ENCODE measurements at places on chromosomes 1 and 21.

GRCh38 chr1:184383772-184384323, 3.0 kb upstream of the C1orf21 start:
- DNase-seq, result no peak

DNA sequence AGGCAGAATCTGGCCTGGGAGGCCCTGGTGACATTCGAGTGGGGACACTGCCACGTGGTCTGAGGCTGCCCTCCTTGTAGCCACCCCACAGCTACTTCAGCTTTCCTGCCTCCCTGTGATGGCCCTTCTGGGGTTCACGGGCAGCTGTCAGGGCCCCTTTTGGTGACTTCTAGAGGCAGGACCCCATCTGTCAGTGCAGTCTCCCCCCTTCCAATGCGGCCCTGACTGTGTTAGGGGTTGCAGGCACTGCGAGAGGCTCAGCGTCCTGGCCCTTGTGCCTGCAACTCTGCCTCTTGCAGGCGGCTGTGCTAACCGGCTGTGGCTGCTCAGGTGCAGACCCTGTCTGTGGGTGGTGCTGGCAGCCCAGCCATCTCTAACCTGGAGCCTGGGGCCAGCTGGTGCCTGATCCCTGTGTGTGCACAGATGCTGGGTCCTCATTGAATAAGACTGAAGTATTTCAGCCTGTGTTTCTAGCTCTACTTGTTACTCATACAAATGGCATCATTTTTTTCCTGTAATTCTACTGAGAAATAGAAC, 62.2 kb downstream of the S100B start:
- DNase-seq, result no peak

DNA sequence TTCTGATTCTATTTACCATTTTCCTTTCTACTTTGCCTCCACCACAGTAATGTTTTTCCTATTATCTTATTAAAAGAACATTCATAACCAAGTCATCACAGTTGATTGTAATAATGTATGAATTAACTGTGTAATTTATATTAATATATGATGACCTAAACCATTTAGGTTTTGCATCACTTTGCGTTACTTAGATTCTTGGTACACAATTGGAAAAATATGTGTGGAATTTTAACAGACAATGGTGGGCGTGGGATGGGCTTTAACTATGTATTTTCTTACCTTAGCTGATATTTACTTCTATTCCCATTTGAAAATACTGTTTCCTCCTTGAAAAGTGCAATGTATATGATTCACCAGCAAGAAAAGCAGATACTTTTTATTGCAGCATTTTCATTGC, 3.6 kb downstream of the KRTAP21-3 start:
- peak; percentile 59 for DNase-seq

DNA sequence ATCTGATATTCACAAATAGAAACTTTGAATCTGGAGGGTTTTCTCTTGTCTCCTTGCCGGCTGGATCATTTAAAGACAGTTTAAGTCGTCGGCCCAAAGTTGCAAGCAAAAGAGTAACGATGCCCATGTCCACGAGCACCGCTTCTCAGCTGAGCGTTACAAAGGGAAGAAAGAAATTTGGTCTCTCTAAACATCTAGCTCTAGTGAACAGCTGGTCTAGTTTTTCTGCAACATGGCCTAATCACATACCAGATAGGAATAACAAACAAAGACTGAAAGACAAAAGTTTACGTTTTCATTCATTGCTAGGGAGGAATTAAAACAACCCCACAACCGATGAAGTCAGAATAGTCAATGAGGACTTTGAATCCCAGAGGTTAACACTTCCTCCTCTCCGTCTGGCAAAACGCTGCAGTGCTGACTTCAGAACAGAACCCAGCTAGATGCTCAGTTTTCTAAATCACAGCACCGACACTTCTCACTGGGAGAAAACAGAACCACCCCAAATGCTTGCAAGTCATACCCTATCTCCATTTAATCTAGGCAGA, 69.4 kb downstream of the NTPCR start:
- no peak for DNase-seq

DNA sequence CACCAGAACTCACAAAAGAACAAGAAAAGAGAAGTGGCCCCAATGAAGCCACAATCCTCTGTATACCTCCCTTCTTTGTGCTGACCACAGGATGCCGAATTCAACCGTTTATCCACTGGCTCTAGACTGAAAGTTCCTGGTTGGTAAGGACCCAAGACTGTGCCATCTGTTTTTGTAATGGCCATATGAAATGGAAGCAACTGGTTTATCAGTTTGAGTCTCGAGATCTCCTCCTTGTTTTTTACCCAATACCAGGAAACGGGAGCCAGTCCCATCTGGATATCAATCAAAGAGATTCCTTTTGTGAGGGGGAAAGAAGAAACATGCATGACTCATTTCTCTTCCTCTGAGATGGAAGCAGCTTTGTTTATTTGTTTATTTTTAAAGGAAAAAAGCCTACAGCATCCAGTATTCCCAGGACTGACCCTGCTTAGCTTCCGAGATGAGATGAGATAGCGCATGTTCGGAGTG, 32.4 kb upstream of the ZNF124 start:
- DNase-seq, result no peak

DNA sequence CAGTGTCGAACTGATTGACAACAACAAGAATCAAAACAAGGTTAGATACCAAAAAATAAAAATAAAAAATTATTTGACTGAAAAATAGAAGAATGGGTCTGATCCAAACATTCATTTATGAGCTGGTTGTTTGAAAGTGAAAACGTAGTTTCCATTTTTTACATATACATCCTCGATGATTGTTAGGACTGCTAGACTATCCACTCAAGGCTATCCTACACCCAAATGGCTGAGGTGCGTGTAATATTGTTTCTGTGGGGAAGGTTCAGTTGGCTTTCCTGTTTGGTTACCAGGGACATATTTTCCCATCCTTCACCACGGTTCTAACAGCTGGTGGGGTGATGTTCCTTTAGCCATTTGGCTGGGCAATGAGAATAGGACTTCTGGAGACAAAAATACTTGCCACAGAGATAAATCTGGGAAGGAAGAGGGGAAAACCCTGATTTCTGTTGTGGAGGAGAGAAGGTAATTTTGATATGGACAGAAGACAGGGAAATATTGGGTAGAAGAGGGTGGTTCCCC, 66.3 kb downstream of the MAP3K7CL start:
- no peak for DNase-seq

GRCh38 chr1:23810818-23811540, 10.4 kb upstream of the GALE start:
- peak; percentile 14 for DNase-seq

- DNase-seq, result no peak
Measured at GRCh38 chr1:109184687-109185086, 29.0 kb upstream of the SARS1 start.

DNA sequence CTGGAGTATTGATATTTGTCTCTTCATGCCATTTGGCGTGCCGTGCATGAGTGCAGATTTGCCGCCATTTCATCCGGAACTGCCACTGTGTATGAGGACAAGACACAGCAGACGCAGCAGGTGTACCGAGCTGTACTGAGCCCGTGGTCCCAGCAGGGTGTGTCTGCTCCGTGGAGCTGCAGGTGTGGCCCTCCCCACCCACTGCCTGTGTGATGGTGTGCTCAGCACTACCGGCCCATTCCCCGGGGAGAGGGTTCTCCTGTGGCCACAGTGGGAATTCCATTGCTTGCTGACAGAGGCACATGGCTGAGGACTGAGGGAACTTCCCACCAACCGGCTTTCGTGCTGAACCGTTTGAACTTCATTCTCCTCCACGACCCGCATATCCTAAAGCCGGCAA, 34.3 kb upstream of the COL6A1 start:
- no peak for DNase-seq

- no peak for DNase-seq
Measured at GRCh38 chr1:170513138-170513537, 18.8 kb upstream of the GORAB start.

- DNase-seq, result peak; percentile 87
Measured at GRCh38 chr1:199123615-199124014, 484.8 kb downstream of the PTPRC start.

- no peak for DNase-seq
Measured at GRCh38 chr1:232291681-232292080, 338.3 kb downstream of the SIPA1L2 start.

GRCh38 chr1:234722270-234722704, 112.3 kb upstream of the IRF2BP2 start:
- DNase-seq, result no peak

- DNase-seq, result no peak
Measured at GRCh38 chr1:171664976-171665375, 12.5 kb upstream of the MYOC start.

DNA sequence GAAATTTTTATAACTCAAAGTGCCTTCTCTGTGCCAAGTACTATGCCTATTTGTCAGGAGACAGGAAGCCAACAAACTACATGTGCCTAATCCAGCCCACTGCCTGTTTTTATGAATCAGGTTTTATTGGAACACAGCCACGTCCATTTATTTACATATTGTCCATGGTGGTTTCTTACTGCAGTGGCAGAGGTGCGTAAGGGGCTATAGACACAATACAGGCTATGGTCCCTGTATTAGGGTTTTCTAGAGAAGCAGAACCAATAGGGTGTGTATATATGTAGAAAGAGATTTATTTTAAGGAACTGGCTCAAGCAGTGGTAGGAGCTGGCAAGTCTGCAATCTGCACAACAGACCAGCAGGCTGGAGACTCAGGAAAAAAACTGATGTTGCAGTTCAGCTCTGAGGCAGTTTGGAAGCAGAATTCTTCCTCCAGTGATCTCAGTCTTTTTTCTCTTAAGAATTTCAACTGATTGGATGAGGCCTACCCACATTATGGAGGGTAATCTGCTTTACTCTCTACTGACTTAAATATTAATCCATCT, 15.4 kb downstream of the PPIE start:
- no peak for DNase-seq

DNA sequence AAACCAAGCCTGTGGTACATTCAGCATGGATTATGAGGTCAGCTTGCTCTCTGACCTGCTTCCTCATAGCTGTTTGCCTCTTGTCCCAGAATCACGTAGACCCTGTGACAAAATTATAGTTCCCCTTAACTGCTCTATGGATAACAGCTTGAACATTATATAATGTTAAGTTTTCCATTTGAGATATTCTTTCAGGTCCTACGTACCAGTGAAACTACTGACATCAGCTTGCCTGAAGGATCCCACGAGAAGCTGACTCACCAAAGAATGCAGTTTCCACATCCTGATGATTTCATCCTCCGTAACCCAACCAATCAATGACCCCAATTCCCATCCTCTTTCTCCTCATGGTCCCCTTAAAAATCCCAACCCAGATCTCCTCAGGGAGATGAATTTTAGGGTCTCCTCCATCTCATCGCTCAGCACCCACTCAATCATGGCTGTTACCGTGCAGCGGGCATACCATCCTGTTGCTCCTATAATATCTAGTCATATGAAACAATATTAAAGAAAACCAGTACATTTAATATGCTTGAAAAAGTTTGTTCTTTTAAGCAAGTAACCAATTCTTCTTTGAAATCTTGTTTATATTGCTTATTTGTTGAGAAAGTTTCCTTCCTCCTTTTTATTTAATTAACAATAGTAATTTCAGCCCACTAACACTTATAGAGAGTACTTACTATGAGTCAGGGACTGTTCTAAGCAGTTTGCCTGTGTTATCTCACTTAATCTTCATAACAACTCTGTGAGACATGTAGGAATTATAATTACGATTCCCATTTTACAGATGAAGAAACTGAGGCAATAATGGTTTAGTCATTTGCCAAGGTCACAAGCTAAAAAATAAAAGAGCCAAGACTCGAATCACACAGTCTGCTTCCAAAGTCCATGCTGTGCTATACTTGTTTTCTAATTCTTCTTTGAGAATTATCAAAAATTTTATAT, 27.4 kb downstream of the CHML start:
- DNase-seq, result peak; percentile 88

DNA sequence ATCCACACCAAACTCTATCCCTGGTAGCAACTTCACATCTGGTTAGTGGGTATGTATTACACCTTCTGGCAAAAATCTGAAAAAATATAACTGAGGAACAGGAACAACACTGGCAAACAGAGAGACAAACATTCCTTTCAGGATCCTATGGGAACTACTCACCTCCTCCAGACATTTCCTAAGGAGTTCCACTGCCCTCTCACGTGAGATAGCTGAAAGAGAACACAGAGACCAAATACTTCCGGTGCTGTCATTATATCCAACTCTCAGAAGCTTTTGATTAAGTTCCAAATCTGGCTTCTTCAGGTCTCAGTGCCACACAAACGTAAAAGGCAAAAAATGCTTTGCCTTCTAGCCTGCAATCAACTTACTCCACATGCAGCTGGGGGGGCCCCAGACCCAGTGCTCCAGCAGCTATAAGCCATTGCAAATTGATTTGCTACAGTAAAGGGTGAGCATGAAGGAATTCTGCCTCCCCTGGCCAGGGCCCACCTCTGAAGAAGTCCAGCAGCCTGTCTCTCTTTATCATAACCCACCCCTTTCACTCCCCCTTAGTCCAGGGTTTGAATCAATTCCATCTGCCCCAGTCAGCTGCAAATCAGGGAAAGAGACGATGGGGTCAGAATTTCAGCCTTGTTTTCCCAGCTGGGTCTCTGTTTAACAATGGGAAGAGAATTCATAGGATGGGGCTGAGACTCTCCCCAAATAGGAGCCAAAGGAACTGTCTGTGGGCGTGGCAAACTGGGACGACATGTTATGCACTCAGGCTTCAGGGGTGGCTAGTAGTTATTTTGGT, 32.2 kb downstream of the TFAP2E start:
- peak; percentile 31 for DNase-seq

DNA sequence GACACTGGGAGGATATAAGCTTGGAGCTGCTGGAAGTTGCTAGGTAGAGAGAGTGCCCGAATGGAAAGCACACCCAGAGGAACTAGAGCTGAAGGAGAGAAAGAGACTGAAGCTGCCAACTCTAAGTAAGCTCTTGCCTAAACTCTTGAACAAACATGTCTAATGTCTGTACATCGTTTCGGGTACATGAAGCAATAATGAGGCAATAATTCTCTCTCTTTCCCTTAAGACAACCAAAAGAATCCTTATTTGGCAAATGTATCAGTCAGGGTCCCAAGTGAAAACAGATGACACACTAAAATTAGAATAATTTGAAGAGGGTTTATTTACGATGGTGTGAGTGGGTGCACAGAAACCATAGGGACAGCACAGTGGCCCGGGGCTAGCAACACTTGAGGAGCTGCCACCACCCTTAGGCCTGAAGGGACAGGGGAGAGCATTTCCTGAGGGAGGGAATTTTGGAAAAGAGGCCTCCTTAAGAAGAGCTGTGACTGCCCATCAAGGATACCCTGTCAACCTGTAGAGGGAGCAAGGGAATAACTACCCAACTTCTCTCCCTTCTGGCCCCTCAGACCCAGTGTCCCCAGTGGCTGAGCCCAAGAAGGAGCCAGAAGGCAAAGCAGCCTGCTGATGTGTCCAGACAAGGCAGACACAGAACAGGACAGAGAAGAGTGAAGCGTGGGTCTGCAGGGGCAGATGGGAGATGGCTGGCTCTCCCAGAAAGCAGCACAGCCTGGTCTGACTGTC, 36.1 kb upstream of the KHDRBS1 start:
- peak; percentile 81 for DNase-seq

GRCh38 chr1:66395202-66396061, 138.5 kb upstream of the SGIP1 start:
- DNase-seq, result no peak

DNA sequence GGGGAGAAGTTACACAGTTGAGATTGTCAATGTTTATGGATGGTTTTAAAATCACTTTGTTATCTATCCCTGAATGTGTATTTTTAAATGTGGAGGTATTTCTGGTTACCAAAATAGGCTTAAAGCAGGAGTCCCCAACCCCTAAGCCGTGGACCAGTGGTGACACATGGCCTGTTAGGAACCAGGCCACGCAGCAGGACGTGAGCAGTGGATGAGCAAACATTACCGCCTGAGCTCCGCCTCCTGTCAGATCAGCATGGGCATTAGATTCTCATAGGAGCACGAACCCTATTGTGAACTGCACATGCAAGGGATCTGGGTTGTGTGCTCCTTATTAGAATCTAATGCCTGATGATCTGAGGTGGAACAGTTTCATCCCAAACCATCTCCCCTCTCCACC, 151.6 kb downstream of the GALNT2 start:
- DNase-seq, result no peak
